Substantia nigra (tissue), 51 donors: ENCODE measurements at places on chromosomes 1 and 21.

- no peak for DNase-seq
These were observed 32.2 kb downstream of the CXADR start for GRCh38 chr21:17545007-17545406.

- no peak for DNase-seq
These were observed 85.9 kb downstream of the TYW3 start for GRCh38 chr1:74818661-74819456.

GRCh38 chr1:167808690-167809089 lies 86.9 kb downstream of the MPZL1 start:
- no peak for DNase-seq

- no peak for DNase-seq
These were observed 5.5 kb downstream of the RIPK4 start for GRCh38 chr21:41761211-41761933.
